Heart left ventricle (tissue), 16 donors: ENCODE measurements at places on chromosomes 7 and 10. TPM values are rescaled to one million over a fixed set of nuclear protein-coding genes. Genes with fewer than 3 reads are reported as not detected.

DNA sequence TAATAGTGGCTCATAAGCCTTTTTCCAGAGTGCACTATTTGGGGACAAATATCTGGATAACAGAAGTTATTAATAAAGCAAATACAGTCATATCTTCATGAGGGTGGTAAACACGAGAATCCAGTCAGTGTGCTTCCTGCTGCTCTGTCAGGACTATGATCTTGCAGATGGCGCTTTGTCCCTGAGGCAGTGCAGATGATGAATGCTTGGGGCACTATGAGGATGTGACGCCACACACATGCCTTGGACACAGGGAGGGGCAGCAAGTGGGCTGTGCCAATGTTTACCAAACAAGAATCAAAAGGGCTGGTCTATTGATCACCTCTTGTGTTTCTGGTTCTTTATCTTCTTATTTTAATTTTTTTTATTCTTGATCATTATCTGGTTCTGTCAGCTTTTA is 79.8 kb downstream of the GAD2 start:
- DNase-seq: no peak

GRCh38 chr7:66557214-66558200 is 71.2 kb upstream of the KCTD7 start:
- DNase-seq: peak; percentile 74

GRCh38 chr10:100374200-100374655 is 27.2 kb downstream of the SCD start:
- no peak for DNase-seq

- no peak for DNase-seq
Observed at GRCh38 chr7:138773817-138774216, 24.0 kb upstream of the TMEM213 start.

FAM25G gene
- not detected for total RNA-seq
